ENCODE measurements at places on chromosomes 6 and 20. TPM values are rescaled to one million over a fixed set of nuclear protein-coding genes. Genes with fewer than 3 reads are reported as not detected.
A peak's percentile ranks its signal among the peaks of the same experiment; 100 is the strongest.

- H3K27ac ChIP-seq = no peak overlapping the region
- H3K36me3 ChIP-seq = peaks cover 9% of the 10 kb centered on the region
- no peaks in the 10 kb centered on the region for H3K27me3 ChIP-seq
- no peak overlapping the region for H3K4me3 ChIP-seq
Observed at GRCh38 chr6:4941782-4942672, 61.8 kb downstream of the RPP40 start.

- peaks cover 50% of the 10 kb centered on the region for H3K4me1 ChIP-seq
- no peaks in the 10 kb centered on the region for H3K36me3 ChIP-seq
- H3K27ac ChIP-seq = peak overlapping the region; percentile 33
- no peak for DNase-seq
- no peak overlapping the region for H3K4me3 ChIP-seq
- no peaks in the 10 kb centered on the region for H3K27me3 ChIP-seq
Observed at GRCh38 chr6:14717307-14717706, 528.6 kb upstream of the JARID2 start.

- no peaks in the 10 kb centered on the region for H3K4me1 ChIP-seq
- H3K4me3 ChIP-seq = no peak overlapping the region
- DNase-seq = no peak
- H3K36me3 ChIP-seq = no peaks in the 10 kb centered on the region
Observed at GRCh38 chr6:20605581-20605980, 71.3 kb downstream of the CDKAL1 start.

- H3K27ac ChIP-seq = no peak overlapping the region
- H3K4me3 ChIP-seq = no peak overlapping the region
- H3K27me3 ChIP-seq = no peaks in the 10 kb centered on the region
- no peak for DNase-seq
Observed at GRCh38 chr6:133956416-133957049, 3.5 kb downstream of the TBPL1 start.

DNA sequence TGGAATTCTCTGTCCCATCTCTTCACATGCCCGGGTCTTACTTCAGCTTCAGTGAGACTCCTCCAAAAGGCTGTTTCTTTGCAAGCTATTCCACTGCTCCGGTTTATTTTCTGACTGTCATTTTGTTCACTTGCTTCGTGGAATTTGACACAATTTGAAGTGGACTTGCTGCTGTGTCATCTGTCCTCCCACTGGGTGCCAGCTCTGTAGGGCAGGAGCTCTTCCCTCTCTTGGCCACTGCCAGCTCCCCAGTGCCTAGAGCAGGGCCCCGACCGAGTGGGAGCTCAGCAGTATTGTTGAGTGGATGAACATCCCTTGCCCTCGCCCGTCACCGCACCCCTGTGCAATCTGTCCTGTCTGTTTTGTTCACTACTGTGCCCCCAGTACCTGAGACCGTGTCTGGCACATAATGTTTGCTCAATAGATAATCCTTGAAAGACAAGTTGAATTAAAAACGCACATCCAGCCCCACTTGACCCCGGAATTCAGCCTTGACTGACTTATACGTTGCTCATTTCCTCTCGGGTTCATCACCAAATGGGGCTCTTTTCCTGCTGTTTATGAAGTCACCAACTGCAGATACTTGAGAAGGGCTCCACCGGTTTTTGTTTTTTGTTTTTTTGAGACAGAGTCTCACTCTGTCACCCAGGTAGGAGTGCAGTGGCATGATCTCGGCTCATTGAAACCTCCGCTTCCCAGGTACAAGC is 170.3 kb upstream of the KCNG1 start:
- no peaks in the 10 kb centered on the region for H3K36me3 ChIP-seq
- peaks cover 40% of the 10 kb centered on the region for H3K27me3 ChIP-seq
- no peak for DNase-seq
- H3K4me1 ChIP-seq = no peaks in the 10 kb centered on the region
- no peak overlapping the region for H3K4me3 ChIP-seq

GRCh38 chr6:108587258-108588059 is 26.7 kb downstream of the FOXO3 start:
- no peak overlapping the region for H3K4me3 ChIP-seq
- peak overlapping the region; percentile 84 for H3K27ac ChIP-seq
- H3K27me3 ChIP-seq = no peaks in the 10 kb centered on the region
- no peak for DNase-seq
- H3K36me3 ChIP-seq = no peaks in the 10 kb centered on the region

DNA sequence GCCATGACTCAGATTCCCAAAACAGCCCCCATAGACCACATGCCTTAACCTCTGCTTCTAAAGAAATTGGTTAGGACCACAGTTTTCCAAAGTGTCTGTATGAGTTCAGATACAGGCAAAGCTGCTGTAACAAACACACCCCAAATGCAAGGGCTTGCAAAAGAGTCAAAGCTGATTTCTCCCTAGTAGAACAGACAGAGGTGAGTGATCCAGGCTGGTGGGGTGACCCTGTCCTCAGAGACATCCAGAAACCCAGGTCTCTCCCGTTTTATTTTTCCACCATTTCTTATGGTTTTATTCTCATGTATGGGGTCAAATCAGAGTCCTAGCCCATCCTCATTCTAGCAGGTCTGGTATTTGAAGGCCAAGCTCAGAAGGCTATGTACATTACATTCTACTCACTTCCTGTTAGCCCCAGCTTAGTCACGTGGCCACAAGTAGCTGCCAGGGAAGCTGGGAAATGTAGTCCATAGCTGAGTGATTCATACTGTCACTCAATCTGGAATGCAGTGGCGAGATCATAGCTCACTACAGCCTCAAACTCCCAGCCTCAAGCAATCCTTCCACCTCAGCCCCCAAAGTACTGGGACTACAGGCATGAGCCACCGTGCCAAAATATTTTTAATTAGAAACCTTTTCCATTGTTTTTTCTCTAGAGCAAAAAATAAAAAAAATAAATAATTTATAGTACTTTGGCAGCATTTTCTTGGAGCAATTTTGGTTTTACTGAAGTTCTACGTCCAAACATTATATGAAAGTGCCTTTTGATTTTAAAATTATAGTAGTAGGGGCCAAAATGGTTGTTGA is 175.2 kb downstream of the ZMYND8 start:
- no peaks in the 10 kb centered on the region for H3K27me3 ChIP-seq
- H3K4me1 ChIP-seq = no peaks in the 10 kb centered on the region
- no peak overlapping the region for H3K4me3 ChIP-seq
- no peak overlapping the region for H3K27ac ChIP-seq
- no peak for DNase-seq
- no peaks in the 10 kb centered on the region for H3K36me3 ChIP-seq

DNA sequence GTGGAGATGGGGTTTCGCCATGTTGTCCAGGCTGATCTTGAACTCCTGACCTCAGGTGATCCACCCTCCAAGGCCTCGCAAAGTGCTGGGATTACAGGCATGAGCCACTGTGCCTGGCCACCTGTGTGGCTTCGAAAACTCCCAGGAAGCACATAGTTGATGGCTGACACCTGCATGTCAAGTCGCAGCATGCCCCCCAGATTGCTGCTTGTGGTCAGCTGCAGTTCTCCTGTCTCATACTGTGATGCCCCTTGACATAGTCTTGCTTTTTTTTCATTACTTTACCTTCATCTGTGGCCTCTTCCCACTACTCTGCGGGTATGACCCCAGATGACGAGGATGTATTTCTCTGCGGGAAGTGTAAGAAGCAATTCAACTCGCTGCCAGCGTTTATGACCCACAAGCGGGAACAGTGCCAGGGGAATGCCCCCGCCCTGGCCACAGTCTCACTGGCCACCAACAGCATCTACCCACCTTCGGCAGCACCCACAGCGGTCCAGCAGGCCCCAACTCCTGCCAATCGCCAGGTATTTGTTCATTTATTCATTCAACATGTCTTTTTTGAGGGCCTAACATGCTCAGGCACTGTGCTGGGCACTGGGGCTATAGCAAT is 13.1 kb downstream of the ZNF341 start:
- no peak overlapping the region for H3K27ac ChIP-seq
- DNase-seq = no peak
- no peaks in the 10 kb centered on the region for H3K4me1 ChIP-seq
- H3K27me3 ChIP-seq = no peaks in the 10 kb centered on the region
- peaks cover 15% of the 10 kb centered on the region for H3K36me3 ChIP-seq

- H3K27me3 ChIP-seq = peaks cover 7% of the 10 kb centered on the region
- DNase-seq = no peak
- no peaks in the 10 kb centered on the region for H3K4me1 ChIP-seq
- H3K27ac ChIP-seq = no peak overlapping the region
- no peak overlapping the region for H3K4me3 ChIP-seq
Observed at GRCh38 chr20:46802722-46803121, 91.9 kb upstream of the EYA2 start.

- H3K27ac ChIP-seq = peak overlapping the region; percentile 97
- H3K36me3 ChIP-seq = no peaks in the 10 kb centered on the region
- H3K4me3 ChIP-seq = no peak overlapping the region
- peaks cover 5% of the 10 kb centered on the region for H3K4me1 ChIP-seq
- peak; percentile 36 for DNase-seq
- no peaks in the 10 kb centered on the region for H3K27me3 ChIP-seq
Observed at GRCh38 chr6:136784910-136785746, 7.1 kb downstream of the MAP3K5 start.

- no peaks in the 10 kb centered on the region for H3K27me3 ChIP-seq
- no peak overlapping the region for H3K4me3 ChIP-seq
- DNase-seq = no peak
- no peak overlapping the region for H3K27ac ChIP-seq
Observed at GRCh38 chr6:120652506-120652905, 681.8 kb downstream of the TBC1D32 start.

- H3K4me3 ChIP-seq = no peak overlapping the region
- H3K36me3 ChIP-seq = no peaks in the 10 kb centered on the region
- no peaks in the 10 kb centered on the region for H3K27me3 ChIP-seq
Observed at GRCh38 chr6:169858935-169859351, 107.5 kb downstream of the ERMARD start.

SIM1 gene
- not detected for total RNA-seq

KCNG1 gene
- total RNA-seq = not detected

SYNJ2 gene
- total RNA-seq = 19.1 TPM

NRSN1 gene
- total RNA-seq = not detected

CGA gene
- total RNA-seq = not detected

BPIFB1 gene
- total RNA-seq = not detected

LY6G6F gene
- total RNA-seq = not detected
